Stimulated activated CD4-positive, alpha-beta T cell treated with anti-CD3 and anti-CD28 coated beads, Interleukin-4, amount 100 ng/mL, for 4 hours (primary cell): ENCODE measurements at places on chromosomes 2 and 18.

DNA sequence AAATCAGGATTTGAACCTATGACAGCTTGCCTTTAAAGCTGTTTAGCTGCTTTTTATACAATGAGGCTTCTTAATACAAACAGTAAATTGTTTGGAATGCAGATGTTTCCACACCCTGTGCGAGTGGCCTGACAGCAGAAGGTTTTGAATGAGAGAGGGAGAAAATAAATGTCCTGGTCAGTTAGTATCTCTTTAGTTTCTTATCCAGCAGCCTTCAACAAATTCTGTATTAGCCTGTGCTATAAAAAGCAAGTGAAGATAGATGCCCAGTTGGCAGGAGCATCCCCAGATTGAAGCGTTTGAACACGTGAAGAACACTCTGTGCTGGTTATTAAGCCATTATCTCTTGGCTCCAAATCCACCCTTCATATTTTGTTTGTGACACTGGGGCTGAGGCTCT is 70.6 kb downstream of the CERS6 start:
- DNase-seq = no peak

- DNase-seq = peak; percentile 24
Observed at GRCh38 chr18:35143622-35144596, 96.9 kb upstream of the ZNF397 start.

- DNase-seq = no peak
Observed at GRCh38 chr18:23835091-23835490, 145.8 kb downstream of the LAMA3 start.

- no peak for DNase-seq
Observed at GRCh38 chr18:3693410-3693809, 243.4 kb downstream of the TGIF1 start.

GRCh38 chr2:147463881-147464520 is 380.8 kb upstream of the ACVR2A start:
- no peak for DNase-seq

DNA sequence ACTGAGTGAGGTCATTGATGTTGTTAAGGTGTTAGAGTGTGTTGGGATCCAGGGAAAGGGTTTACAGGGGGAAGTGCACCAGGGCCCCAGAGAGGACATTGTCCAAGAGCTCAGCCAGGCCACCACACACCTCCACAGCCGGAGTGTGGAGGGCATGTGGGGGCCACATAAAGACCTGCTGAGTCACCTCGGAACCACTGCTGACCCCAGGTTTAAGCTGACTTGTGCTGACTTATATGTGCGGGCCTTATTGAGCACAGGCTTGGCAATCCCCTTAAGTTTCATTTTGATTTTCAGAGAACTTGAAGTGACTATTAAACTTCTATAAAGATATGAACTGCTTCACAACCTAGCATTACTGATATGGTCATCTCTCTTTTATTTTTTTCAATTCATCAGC is 166.2 kb upstream of the MAP3K20 start:
- DNase-seq = no peak

- no peak for DNase-seq
Observed at GRCh38 chr2:1976112-1976511, 231.8 kb upstream of the PXDN start.

DNA sequence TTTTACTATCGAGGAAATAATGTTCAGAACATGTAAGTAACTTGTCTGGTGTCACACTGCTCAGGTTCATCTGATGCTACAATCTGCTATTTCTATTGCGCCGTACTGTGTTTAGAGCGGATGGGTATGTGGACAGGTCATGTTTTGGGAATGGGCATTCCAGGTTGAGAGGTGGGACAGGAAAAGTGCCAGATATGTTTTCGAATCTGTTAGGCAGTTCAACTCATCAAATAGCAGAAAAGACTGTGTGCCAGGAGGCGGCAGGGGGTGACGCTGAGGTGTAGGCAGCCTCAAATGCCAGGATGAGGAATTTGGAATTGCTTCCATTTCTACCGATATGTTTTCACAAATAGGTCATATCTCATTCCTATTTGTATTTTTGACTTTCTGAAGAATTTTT is 123.8 kb downstream of the HRH4 start:
- no peak for DNase-seq

- no peak for DNase-seq
Observed at GRCh38 chr2:25335204-25335603, 6.5 kb downstream of the DNMT3A start.

GRCh38 chr2:98517636-98518035 is 73.0 kb downstream of the INPP4A start:
- no peak for DNase-seq

DNA sequence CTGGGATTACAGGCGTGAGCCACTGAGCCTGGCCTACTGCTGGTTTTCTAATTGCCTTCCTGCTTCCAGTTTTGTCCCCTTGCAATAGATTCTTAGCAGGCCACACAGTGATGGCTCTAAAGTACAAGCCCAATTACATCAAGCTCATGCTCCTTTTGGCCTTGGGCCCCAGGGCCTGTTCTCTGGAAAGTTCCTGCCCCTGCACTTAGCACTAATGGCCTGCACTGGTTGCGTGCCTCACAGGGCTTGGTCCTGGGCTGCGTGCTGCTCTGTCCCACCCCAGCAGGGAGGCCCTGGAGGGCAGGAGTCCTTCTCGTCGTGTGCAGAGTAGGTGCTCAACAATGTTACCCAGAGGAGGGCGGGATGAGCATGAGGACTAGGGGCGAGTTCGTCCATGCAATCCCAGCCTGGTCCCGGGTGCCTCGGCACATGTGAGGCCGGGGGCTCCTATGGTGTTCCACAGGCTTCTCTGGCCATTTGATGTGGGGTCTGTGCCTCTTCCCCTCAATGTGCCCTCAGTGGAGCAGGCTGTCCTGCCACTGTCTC is 51.7 kb downstream of the PDCL3 start:
- DNase-seq = no peak

DNA sequence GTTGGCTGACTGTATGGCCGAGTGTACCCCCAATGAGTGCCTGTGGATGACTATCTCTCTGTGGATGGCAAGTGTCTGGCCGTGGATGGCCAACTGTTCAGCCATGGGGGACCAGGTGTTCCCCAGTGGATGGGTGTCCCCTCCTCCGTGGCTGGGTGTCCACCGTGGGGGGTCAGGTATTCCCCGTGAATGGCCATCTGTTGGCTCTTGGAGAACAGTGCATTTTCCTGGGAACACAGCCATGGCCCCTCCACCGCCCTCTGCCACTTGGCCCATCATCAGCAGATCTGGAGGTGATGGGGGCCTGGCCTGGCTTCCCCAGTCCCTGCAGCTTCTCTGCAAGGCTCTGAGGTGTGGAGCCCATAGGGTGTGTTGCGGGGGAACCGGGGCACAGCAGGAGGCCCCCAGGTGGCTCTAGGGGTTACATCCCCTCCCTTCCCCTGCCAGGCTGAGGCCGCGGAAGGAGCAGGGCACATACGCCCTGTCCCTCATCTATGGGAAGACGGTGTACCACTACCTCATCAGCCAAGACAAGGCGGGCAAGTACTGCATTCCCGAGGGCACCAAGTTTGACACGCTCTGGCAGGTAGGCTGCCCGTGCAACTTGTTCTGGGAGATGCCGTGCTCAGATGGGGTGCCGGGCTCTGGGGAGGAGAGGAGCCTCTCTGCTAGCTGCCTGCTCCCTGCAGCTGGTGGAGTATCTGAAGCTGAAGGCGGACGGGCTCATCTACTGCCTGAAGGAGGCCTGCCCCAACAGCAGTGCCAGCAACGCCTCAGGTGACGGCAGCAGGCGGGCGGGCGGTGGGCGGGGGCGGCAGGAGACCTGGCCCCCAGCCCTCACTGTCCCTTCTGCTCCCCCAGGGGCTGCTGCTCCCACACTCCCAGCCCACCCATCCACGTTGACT is 19.3 kb downstream of the ZAP70 start:
- DNase-seq = no peak

GRCh38 chr2:13040043-13040442 is 323.3 kb downstream of the TRIB2 start:
- no peak for DNase-seq

DNA sequence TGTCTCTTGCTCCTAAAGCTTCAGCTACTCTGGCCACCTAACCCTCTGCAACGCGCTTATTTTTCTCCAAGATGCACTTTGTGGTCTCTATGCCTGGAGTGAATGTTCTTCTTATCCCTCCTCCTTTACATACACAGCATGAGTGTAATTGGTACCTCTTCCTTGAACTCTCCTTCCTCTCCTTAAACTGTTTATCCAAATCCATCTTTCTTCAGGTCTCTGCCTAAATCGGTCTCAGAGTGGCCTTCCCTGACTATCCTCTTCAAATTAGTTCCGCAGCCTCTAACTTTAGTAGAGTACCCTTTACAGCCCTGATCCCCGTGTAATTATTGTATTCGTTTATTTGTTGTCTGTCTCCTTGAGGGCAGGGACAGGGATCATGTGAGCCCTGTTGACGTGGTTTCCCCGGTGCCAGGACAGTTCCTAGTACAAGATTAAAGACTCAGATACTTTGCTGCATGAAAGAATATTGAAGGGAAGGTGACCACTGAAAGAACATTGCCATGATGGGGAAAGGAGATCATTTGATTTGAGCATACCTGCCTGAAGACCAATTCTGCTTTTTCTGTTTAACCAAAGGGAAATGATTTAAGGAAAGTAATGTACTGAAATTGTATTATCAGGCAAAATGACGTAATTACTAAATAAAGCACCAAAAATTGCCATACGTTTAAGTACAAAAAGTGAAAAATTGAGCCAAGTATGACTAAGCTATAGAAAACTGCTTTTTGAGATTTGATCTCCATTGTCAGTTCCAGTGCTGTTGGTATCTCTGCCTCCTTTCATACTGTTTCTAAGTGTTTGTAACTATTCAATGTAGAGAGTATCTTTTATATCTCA is 1.2 kb downstream of the CNOT9 start:
- DNase-seq = no peak

- no peak for DNase-seq
Observed at GRCh38 chr2:69428981-69429380, 8.3 kb downstream of the NFU1 start.

- no peak for DNase-seq
Observed at GRCh38 chr18:68694316-68694715, 20.6 kb downstream of the TMX3 start.

GRCh38 chr2:158882297-158882696 is 86.1 kb upstream of the TANC1 start:
- DNase-seq = no peak

GRCh38 chr2:239344857-239345216 is 56.0 kb downstream of the HDAC4 start:
- DNase-seq = no peak
